Inflammatory macrophage treated with lipopolysaccharide for 1 hour (primary cell): ENCODE measurements at places on chromosomes 11 and 22.

- no peak for DNase-seq
These were observed 1.1 kb upstream of the RASD2 start for GRCh38 chr22:35539487-35539886.

GRCh38 chr22:23530766-23531282 lies 49.3 kb downstream of the IGLL1 start:
- no peak for DNase-seq

DNA sequence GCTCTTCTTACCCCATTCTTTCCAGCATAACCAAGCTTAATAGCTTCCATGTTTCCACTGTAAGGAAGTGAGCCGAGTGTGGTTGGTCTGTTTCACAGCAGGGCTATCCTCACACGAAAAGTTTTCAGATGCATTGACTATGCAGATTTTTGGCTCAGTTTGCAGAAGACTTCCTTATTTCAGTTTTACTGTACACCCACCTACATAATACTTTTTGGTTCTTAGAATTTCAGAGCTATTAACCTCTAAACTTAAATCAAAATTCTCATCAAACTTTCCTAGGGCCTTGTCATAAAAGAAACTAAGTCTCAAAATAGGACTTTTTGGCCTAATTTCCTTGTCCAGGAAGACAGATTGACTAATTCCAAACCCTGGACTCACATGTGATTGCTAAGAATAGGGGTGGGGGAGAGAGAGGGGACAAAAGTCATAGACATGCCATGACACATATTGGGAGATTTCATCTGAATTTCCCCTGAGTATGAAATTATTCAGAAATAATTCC lies 7.3 kb upstream of the EHF start:
- peak; percentile 83 for DNase-seq

- no peak for DNase-seq
These were observed 5.9 kb downstream of the USP2 start for GRCh38 chr11:119375337-119376196.

- DNase-seq = peak; percentile 28
These were observed 364.0 kb downstream of the CASP12 start for GRCh38 chr11:104534278-104534677.

GRCh38 chr11:7892840-7893254 lies 38.2 kb downstream of the OR10A6 start:
- DNase-seq = peak; percentile 67

GRCh38 chr11:98895936-98896335 lies 124.8 kb upstream of the CNTN5 start:
- no peak for DNase-seq

- no peak for DNase-seq
These were observed 369.2 kb upstream of the NARS2 start for GRCh38 chr11:78943841-78944240.

- no peak for DNase-seq
These were observed 120.1 kb upstream of the OR9Q1 start for GRCh38 chr11:57903441-57904123.

- DNase-seq = no peak
These were observed 37.1 kb upstream of the HMGXB4 start for GRCh38 chr22:35220221-35220620.

GRCh38 chr11:35764417-35764816 lies 101.8 kb downstream of the TRIM44 start:
- DNase-seq = no peak

- peak; percentile 38 for DNase-seq
These were observed 40.2 kb downstream of the EP300 start for GRCh38 chr22:41132550-41132949.
